NCI-H774 (cell line): ENCODE measurements at places on chromosomes 2 and 18.

- DNase-seq = no peak
These were observed 31.0 kb downstream of the EIF2AK3 start for GRCh38 chr2:88596141-88596830.

- DNase-seq = no peak
These were observed 1108.3 kb upstream of the KLHL29 start for GRCh38 chr2:22276696-22277095.

GRCh38 chr2:239269916-239270315 lies 130.9 kb downstream of the HDAC4 start:
- DNase-seq = no peak

DNA sequence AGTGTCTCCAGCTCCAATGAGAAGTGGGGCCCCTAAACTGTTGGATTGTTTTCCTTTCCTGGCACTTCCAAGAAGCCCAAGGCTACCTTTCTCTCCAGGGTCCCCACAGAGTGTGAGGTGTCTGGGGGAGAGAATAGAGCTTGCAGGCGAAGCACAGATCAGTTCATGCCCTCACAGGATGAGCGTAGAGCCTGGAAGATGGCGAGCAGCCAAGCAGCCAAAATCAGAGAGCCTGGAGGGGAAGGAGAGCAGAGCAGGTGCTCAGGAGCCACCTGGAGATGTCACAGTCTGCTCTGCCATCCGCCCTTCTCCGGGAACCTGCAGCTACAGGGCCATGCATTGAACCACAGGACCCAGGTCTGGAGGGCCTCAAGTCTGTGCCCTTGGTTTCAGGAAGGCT lies 54.7 kb upstream of the TCF7L1 start:
- DNase-seq = no peak

GRCh38 chr2:128753800-128754199 lies 435.1 kb upstream of the HS6ST1 start:
- no peak for DNase-seq

GRCh38 chr18:24485681-24486080 lies 25.2 kb downstream of the HRH4 start:
- DNase-seq = no peak

DNA sequence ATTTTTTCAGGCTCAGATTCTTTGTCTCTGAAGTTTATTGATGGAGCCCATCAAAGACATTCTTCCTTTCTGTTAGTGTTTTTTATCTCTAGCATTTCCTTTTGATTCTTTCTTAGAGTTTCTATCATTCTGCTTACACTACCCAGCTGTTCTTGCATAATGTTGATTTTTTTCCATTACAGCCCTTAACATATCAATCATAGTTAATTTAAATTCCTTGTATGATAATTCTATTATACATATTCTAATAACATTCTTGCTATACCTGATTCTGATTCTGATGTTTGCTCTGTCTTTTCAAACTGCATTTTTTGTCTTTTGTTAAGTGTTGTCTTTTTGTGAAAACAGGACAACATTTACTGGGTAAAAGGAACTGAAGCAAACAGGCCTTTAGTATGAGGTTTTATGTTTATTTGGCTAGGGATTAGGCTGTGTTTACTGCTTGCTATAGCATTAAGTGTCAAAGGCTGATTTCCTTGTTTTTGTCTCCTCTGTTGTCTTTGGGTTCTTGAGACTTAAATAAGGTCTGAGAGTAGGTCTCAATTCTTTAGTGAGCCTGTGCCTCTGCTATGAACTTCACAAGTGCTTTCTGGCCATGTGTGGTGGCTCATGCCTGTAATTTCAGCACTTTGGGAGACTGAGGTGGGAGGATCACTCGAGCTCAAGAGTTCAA lies 8.0 kb upstream of the STAM2 start:
- no peak for DNase-seq

DNA sequence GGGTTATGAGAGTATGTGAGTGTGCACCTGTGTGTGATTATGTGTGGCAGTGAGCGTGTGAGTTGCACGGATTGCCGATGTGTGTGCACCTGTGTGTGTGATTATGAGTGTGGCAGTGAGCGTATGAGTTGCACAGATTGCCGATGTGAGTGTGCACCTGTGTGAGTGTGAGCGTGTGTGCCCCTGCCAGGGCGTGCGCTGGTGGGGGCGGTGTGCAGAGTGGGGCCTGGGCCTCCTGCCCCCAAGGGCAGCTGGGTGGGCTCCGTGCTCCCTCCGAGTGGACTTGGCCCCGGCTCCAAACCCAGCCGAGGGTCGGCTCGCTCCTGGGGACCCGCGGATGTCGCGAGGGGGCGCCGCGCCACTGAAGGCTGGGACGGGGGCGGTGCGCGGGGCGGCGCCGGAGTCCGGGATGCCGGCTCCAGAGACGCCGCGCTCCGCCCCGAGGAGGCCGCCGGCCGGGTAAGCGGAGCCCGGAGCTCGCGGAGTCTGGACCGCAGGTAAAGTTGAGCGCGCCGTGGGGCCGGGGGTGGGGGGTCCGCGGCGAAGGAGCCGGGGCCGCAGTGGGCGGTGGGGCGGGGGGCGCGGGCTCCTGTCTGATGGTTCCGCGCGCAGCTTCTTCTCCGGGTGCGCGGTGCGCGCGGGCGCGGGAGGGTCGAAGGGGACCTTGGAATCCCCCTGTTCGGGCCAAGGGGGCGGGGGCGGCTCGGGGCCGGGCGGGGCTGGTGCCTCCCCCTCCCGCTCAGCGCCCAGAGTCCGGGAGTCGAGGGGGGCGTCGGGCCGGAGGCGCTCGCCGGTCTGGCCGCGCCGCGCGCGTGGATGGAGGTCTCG lies at the start of gene KCNG2:
Gene KCNG2 (plus strand): TSS at position 421 of the 828 bp plus-strand sequence. CDS start 65,730 bp downstream, outside the sequence.
- DNase-seq = no peak

- DNase-seq = peak; percentile 31
These were observed 62.9 kb downstream of the RPL31 start for GRCh38 chr2:101064868-101065549.

DNA sequence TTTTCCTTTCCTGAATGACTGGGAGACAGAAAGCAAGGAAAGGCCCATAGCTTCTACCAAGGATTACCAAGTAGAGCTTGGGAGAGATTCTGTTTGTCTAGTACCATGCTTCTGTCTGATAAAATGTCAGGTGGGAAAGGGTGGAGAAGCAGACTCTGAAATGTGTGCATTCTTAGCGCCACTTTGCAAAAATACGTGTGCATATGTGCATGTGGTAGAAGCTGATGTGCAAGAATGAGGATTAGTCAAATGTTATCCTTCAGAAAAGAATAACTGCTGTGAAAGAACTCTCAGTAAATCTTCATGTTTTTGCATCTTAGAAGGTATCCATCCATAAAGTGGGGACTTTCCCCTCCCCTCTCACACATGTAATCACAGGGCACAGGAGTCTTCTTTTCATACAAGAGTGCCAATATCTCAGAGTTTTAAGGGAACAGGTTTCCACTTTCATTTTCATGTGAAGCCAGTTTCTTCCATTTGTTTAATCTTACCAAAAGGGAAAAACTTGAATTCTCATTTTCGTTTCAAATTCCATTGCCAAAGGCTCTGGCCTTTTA lies 15.4 kb upstream of the DGKD start:
- DNase-seq = no peak

- no peak for DNase-seq
These were observed 213 bp downstream of the DOK6 start for GRCh38 chr18:69400976-69401225.

DNA sequence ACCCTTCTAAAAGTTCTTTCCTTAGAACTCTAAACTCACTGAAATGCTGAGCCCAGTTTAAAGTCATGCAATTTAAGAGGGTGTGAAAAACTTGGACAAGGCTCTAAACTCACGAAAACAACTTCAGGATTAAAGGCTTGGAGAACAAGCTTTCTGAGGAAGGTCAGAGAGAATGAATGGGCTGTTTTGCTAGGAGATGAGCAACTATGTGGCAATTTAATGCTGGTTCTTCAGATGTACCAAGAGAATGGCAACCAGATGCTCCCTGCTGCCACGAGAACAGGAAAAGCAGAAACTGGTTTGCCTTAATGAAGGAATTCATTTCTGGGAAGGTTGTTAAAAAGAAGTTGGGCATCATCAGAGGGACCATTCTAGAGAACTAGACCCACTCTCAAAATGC lies 77.8 kb upstream of the PMAIP1 start:
- no peak for DNase-seq

DNA sequence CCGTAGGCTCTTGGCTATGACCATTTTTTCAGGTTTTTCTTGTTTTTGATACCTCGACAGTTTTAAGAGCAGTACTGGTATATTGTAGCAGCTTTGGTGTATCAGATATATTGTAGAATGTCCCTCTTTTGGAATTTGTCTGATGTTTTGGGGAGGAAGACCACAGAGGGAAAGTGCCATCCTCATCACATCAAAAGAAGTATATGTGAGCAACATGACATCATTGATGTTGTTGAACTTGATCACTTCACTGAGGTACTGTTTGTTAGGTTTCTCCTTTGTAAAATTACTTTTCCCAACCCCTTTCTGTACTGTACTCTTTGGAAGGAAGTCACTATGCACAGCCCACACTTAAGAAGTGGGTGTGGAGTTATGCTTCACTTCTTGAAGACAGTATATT lies 41.0 kb downstream of the EML4 start:
- DNase-seq = no peak

GRCh38 chr2:238784671-238785527 lies 63.0 kb upstream of the TWIST2 start:
- peak; percentile 30 for DNase-seq

DNA sequence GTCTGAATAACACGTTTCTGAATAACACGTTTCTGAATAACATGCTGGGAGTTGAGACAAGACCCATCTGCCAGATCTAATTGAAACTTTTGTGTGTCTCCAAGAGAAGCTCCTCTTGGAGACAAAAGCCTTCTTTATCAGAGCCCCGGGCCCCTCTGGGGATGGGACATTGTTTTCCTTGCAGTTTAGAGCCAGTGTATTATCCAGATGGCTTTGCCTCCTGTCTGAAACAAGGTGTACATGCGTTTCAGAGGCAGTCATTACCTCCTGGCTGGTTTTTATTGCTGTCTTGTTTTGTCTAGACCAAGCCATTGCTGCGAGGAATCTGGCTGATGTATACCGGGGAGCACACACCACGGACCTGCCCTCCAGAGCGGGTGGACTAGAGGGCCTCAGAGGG lies 7.8 kb downstream of the FOSL2 start:
- DNase-seq = no peak

DNA sequence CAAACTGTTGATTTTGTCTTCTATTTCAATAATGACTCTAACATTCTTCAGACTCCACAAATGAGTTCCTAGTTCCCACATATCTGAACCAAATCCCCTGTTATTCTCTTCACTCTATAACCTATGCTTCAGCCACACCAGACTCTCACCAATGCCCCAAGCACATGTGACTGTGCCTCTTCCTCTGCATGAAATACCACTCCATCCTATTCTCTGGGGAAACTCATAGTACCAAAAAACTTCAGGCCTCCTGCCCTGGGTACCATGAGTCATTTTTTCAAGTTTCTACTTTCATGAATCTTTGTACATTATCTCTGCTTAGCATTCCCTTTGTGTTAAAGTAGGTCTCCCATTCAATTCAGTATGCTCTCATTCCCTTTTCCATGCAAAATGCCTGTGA lies 353.2 kb downstream of the ZEB2 start:
- no peak for DNase-seq

- DNase-seq = no peak
These were observed 2.5 kb upstream of the ATG16L1 start for GRCh38 chr2:233248999-233249398.
